Stimulated activated CD4-positive, alpha-beta T cell treated with anti-CD3 and anti-CD28 coated beads, Interleukin-1b, Interleukin-23, amount 100 ng/mL, for 48 hours (primary cell): ENCODE measurements at places on chromosomes 16 and 17.

DNA sequence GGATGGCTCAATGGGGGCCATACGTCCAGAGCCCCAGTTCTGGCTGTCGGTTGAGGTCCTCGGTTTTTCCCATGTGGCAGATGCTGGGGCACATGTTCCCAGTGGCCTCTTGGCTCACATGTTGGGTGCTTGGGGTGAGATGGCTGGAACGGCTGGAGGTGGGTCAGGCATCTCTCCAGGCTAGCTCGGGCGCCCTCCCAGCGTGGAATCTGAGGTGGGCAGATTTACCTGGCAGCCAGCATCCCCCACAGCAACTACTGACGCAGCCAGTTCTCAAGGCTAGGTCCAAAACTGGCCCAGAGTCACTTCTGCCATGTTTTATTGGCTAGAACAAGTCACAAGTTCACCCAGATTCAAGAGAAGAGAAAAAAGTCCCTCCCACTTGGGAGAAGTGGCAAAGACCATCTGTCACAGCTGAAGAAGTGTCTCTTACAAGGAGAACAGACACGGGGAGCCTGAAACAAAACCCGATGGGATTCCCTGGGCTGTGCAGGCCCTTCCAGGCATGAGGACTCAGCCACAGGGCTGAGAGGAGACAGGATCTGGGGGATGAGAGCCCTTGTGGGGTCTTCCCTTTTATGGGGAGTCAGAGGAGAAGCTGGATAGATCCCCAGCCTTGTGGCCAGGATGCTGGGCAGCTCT, 15.2 kb downstream of the ACE start:
- DNase-seq, result no peak

DNA sequence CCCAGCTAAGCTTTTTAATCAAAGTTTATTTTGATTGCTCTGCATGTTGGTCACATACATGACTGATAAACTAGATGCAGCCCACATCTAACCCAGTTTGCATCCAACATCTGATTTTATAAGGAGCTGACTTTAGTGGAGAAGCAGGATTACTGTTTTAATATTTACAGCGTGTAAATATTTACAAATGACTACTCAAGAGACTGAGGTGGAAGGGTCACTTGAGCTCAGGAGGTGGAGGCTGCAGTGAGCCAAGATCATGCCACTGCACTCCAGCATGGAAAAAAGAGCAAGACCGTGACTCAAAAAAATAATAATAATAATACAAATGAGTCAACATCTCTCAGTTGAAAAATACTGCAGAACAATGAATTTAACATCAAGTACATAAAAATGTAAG, 50.8 kb downstream of the PARN start:
- DNase-seq, result no peak

GRCh38 chr16:88941913-88942909, 34.8 kb downstream of the CBFA2T3 start:
- peak; percentile 57 for DNase-seq

GRCh38 chr17:80872501-80873306, 118.9 kb upstream of the CHMP6 start:
- DNase-seq, result no peak
